Left renal pelvis (tissue), 4 donors: ENCODE measurements at places on chromosomes 3 and 15. TPM values are rescaled to one million over a fixed set of nuclear protein-coding genes. Genes with fewer than 3 reads are reported as not detected.

DNA sequence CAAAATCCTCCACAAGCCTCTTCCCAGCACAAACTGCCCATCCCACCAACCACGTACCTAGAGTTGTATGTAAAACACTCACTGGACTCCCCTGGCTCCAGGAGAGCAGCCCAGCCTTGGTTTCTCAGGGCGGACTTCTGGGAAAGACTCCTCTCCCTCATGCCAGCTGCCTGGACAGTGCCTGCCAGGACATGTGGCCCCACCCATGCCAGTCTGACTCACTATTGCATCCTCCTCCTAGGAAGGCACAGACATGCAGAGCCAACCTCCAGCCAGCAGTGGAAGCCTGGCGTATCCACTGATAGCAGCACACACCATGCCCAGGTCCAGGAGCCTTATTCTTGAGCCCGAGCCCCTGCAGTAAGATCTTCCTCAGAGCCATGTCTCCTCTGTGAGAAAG is 8.6 kb downstream of the PKM start:
- no peak for DNase-seq

DNA sequence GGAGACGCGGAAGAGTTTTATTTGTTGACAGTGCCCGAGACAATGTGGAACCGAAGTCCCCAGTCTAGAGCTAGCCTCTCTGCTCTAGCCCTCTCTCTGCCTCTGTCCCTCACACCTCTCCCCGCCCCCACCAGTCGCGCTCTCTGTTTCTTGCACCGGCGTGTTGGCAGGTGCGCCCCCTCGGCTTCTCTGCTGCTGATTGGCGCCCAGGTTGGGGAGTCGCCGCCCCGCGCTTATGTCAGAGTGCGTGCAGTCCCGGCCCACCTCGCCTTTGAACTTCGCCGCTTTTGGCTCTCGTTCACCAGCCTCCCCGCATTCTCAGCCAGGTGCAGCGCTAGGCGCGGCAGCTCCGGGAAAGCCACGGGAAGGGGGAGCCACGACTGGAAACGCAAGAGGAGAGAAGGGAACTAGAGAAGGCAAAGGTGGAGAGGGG is at the start of gene SOX14:
TSS of gene SOX14 (plus strand) at position 315 of the 433 bp plus-strand sequence. CDS start 470 bp downstream, outside the sequence.
- no peak for DNase-seq

Gene CCR3
- polyA plus RNA-seq = 0.27 TPM

Gene NSMCE3
- 11.8 TPM for polyA plus RNA-seq

Gene HCLS1
- 8.8 TPM for polyA plus RNA-seq

Gene GABRR3
- not detected for polyA plus RNA-seq

Gene PLCH1
- 10.4 TPM for polyA plus RNA-seq

Gene SCAANT1
- polyA plus RNA-seq = 2.2 TPM

Gene CHRM5
- polyA plus RNA-seq = 0.09 TPM
